ENCODE measurements at places on chromosomes 1 and 21.

DNA sequence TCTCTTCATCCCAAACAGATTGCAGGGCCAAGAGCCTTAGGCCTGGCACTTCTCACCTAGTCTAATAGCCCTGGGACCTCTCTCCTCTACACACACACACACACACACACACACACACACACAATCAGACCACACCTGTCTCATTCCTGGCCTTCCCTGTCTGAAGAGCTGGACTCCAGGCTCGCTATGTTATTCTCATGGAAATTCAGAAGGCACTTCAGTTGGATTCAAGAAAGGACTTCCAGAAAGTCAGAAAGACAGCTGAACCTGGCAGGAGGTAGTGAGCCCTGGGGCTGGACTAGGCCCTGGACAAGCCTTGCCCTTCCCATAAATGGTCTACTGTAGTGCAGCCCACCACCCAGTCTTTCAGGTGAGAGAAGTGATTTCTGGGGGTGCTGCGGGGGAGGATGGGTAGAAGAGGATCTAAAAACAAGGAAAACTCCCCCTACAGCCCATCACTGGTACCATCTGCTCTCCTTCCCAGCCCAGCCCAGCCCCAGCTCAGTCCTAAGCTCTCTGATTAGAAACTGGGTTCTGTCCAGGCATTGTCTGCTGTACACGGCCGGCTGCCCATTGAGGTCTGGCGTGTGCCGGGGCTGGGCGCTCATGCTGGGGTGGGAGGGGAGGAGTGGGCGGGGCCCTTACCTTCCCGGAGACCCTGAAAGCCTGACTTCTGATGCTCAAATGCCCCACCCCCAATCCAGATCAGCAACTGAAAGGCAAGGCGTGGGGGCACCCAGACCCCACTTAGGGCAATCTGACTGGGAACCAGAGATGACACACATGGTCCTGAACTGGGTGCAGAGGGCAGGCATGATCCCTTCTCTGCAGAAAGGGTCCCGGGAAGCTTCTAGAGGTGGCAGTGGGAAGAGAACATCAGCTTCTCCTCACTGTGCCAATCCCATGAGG is 2.5 kb downstream of the KIF21B start:
- no peak for DNase-seq

GRCh38 chr1:172006660-172007059 is 165.4 kb downstream of the DNM3 start:
- no peak for DNase-seq

- no peak for DNase-seq
Measured at GRCh38 chr1:229869687-229870086, 197.4 kb upstream of the GALNT2 start.

GRCh38 chr1:186302381-186302920 is 72.6 kb downstream of the TPR start:
- DNase-seq: no peak

- DNase-seq: no peak
Measured at GRCh38 chr21:42461881-42462877, 33.8 kb downstream of the RSPH1 start.
